ENCODE measurements at places on chromosomes 3 and 15.

DNA sequence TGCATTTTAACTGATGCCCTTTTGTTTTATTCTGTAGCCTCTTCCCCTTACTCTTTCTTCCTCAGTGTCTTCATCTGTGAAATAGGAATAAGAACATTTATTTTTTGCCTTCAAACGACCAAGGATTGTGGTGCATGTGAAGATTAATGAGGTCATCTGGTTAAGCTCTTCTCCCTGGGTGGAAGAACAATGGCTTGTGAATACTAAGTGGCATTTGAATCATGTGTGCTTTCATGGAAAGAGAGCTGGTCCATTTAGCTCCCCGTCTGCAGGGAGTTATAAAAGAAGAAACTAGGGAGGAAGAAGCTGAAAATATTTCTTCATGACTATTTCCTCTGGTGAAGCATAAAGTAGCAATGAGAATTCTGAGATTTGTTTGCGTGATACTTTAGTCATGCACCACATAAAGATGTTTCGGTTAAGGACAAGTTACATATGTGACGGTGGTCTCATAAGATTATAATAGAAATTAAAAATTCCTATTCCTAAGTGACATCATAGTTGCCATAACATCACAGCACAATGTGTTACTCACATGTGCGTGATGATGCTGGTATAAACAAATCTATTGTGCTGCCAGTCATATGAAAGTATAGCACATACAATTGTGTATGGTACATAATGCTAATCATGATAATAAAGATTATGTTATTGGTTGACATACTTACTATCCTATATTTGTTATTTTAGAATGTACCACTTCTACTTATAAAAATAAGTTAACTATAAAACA, 374.3 kb downstream of the RBMS3 start:
- no peak for DNase-seq

- DNase-seq = peak; percentile 21
Observed at GRCh38 chr3:158918008-158918407, 116.2 kb downstream of the MFSD1 start.

DNA sequence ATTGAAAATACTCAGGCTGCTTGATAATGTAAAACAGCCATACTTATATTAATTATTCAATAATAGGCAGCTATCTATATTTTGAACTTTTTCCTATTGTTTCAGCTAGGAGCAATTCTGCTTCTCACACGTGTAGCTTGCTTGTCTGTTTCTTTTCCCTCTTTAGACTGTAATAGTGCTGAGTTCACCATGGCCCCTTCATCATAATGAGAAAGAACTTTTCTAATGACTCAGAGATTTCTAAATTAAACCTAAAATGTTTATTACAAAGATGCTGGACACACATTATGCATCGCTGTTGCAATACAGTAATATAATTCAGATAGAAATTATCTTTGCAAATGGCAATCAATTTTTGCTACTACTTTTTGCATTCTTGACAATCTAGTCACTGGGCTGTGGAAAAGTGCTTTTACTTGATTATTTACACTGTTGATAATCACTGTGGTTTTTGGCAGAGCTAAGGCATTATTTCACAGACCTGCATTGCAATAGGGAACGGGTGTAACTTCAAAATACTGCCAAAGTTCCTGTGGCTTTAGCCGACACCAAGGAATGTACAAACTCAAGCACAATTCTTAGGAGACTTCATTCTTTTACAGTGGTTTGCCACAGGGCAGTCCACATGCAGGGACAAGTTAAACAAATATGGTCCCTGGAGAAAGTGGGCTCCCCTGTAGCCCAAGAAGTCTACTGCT, 281.0 kb upstream of the TBL1XR1 start:
- no peak for DNase-seq

GRCh38 chr3:165513715-165514701, 317.8 kb upstream of the SLITRK3 start:
- no peak for DNase-seq

DNA sequence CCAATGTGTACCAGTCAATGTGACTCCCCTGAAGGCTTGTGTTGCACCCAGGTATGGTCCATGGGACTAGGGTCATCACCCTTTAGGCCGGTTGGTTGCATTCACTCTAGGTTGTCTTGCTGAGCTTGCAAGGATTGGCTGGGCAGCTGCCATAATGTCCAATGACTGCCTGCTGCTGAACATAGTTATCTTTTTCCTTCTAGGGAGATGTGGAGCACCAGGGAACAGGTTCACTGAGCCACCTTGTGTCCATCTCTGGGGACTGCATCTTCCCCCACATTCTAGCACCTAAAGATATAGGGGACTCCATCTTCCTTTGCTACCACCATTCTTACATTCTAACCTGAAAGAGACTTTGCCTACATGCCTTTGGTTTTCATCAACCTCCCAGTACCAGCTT, 580.4 kb upstream of the TBL1XR1 start:
- DNase-seq = peak; percentile 36

DNA sequence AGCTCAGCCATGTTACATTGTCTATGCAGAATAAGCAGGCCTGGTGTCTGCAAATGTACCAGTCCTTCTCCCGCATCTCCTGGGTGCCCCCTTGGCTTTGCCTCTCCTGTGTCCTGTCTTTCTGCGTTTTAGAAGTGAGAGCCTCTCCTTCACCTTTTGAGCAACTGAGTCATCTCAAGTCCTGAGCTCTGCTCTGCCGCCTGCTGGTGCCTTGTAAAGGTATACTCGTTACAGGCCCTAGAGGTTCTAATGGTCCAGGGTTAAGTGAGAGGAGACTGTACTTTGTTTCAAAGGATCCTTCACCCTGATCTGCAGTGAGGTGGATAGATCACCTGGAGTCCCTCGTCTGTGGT, 12.6 kb downstream of the GHRL start:
- DNase-seq = no peak

- no peak for DNase-seq
Observed at GRCh38 chr15:26065723-26066122, 202.6 kb upstream of the ATP10A start.

GRCh38 chr15:41928100-41928499, 34.2 kb upstream of the SPTBN5 start:
- no peak for DNase-seq

- DNase-seq = no peak
Observed at GRCh38 chr3:4392992-4393391, 74.1 kb downstream of the SUMF1 start.

DNA sequence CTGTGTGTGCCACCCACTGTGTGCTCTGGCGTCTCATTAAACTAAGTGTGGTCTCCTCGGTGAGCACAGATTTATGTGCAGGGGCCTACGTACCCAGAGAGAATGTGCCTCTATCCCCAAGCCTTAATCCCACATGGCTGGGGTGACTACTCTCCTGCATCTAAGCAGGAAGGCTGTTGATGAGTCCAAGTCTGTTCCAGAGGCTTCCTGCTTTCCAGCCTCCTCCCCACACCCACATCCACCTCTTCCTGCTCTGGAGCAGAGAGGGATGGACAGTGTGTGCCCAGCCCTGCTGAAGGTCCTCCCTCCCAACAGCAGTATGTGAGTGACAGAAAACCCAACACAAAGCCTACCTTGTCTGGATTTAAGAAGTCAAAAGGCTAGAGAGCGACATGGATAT, 38.8 kb upstream of the BCL2L10 start:
- no peak for DNase-seq

- DNase-seq = no peak
Observed at GRCh38 chr3:187212705-187213104, 15.4 kb downstream of the RTP1 start.

GRCh38 chr3:37181756-37182155, 7.4 kb upstream of the LRRFIP2 start:
- DNase-seq = no peak

GRCh38 chr3:126107203-126107939, 23.4 kb upstream of the SLC41A3 start:
- no peak for DNase-seq

DNA sequence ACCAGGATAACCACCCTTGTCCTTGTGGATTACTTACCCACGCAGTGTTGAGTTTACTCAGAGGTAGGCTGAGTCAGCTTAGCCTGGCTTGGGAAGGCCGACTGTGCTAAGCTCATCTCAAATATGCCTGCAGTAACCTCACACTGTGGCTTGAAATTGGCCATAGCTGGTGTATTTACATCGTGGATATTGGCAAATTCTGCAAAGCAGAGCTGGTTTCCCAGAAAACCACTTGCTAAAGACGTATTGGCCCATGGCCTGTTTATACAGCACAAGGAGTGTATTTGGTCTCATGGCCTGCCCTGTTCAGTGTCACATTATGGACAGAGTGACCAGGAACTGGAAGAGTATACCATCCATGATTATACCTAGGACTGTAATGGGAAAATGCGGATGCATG, 170.5 kb upstream of the UBE3A start:
- DNase-seq = no peak

DNA sequence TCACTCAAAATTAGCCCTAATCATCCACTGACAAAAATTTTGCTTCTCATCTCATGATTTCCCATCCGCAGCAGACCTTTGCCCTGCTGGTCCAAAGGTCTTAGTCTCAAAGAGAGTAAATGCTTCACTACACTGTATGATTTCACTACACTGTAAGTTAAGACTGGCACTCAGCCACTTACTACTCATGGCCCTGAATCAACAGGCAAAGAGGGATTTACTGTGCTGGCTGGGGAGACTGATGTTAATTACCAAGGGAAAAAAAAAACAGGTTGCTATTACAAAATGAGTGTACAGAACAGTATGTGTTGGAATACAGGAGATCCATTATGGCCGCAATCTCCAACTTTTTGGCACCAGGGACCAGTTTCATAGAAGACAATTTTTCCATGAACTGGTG, 214.8 kb downstream of the ZMAT3 start:
- DNase-seq = no peak

DNA sequence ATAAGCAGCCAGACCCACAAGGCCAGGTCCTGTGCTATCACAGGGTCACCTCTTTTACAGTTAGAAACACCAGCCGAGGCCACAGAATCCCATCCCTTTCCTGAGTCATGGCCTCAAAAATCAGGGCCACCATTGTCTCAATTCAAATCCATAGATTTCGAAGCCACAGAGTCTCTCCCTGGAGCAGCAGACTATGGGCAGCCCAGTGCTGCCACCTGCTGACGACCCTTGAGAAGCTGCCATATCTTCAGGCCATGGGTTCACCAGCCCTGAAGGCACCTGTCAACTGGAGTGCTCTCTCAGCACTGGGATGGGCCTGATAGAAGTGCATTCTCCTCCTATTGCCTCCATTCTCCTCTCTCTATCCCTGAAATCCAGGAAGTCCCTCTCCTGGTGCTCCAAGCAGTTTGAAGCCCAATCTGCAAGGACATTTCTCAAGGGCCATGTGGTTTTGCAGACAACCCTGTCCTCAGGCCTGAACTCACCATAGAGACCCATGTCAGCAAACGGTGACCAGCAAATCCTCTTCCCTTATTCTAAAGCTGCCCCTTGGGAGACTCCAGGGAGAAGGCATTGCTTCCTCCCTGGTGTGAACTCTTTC, 39.6 kb downstream of the TGM4 start:
- peak; percentile 79 for DNase-seq

GRCh38 chr15:78242128-78242527, 7.8 kb upstream of the ACSBG1 start:
- DNase-seq = no peak

DNA sequence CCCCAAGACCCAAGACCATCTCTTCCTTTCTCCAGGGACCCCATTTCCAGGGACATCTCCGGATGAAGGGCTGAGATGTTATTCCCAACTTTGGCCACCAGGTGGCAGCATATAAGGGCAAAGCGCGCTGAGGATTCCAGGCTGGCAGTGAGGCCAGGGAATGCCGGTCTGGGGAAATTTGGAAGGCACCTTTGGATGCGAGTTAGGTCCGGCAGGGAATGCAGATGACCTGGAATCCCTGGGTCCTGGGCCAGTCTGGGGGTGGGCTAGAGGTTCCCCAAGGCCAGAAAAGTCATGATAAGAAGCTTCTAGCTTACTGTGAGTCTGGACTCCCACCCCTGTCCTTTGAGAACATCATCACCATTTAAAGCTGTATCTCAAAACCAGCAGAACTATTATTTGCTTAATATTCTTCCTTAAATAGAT, 1.6 kb upstream of the CHST13 start:
- DNase-seq = peak; percentile 85

- DNase-seq = no peak
Observed at GRCh38 chr3:195285372-195285771, 14.4 kb upstream of the XXYLT1 start.

DNA sequence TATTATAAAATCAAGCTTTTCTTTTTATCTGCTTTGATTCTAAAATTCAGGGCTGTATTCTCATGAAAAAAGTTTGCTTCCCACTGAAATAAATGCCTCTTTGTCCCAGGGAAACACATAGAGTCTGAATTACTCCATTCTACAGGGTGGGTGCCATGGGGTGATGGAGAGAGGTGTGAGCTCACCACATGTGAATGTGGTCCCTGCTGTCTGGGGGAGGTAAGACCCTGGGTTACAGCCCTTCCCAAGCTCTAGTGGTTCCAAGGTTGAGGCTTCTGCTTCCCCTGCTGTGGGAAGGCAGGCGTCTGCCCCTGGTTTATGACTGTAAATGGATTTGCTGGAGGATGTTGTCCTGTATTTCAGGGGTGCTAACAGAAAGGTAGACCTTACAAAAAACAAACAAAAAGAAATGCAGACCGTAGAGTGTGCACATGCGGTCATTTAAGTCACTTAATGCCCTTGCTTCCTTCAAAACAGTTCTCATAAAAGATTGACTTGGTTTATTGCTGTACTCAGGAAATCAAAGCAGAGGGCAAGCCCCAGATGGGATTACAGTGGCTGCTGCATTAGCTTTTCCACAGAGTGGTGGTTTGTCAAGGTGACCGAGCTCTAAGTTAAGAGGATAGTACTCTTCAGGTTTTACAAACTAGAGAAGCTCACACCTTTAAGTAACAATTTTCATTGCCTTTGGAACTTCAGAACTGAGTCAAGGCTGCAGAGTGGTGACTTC, 49.2 kb downstream of the CTDSPL start:
- DNase-seq = no peak

- DNase-seq = no peak
Observed at GRCh38 chr3:127689266-127689860, 16.6 kb downstream of the ABTB1 start.

GRCh38 chr3:13559764-13560525, 11.0 kb downstream of the FBLN2 start:
- DNase-seq = no peak

- DNase-seq = no peak
Observed at GRCh38 chr3:60323651-60324050, 927.6 kb downstream of the FHIT start.

DNA sequence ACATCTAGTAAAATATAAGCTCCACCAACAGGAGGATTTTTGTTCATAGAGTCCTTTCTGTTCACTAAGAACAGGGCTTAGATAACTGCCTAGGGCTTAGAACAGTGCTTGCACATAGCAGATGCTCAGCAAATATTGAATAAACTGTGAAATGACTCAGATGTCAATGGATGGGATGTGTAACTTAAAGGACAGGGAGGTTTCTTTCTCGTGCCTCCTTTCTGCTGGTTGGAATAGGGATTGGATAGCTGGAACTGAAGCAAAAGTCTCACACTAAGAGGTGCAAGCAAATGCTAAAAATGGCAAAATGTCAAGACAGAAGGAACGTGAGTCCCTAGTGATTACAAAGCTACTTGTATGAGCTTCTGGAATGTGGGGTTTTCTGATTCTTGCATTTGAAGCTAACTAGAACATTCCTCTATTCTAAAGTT, 392.8 kb upstream of the WNT5A start:
- DNase-seq = no peak

Data from GM19239 (cell line).